Erythroblast (primary cell): ENCODE measurements at places on chromosomes 1 and 21.

DNA sequence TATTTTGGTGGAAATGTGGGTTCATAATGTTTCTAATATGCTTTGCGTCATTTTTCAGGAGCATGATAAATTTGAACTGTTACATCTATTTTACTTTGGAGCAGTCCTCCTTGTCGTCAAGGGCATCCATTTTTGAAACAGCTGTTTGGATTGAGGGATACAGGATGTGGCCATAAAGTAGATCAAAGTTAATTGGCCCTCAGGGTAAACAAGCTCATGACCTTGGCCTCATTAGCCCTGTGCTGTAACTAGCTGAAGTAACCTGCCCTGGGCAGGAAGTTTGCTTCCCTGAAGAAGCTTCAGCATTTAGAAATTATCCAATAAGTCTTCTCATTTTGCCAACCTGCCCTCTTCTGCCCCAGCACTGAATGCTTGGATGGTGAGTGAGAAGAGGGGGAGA, 24.8 kb upstream of the RGL1 start:
- DNase-seq = no peak

GRCh38 chr1:109975718-109976117, 8.8 kb upstream of the AHCYL1 start:
- DNase-seq = no peak

DNA sequence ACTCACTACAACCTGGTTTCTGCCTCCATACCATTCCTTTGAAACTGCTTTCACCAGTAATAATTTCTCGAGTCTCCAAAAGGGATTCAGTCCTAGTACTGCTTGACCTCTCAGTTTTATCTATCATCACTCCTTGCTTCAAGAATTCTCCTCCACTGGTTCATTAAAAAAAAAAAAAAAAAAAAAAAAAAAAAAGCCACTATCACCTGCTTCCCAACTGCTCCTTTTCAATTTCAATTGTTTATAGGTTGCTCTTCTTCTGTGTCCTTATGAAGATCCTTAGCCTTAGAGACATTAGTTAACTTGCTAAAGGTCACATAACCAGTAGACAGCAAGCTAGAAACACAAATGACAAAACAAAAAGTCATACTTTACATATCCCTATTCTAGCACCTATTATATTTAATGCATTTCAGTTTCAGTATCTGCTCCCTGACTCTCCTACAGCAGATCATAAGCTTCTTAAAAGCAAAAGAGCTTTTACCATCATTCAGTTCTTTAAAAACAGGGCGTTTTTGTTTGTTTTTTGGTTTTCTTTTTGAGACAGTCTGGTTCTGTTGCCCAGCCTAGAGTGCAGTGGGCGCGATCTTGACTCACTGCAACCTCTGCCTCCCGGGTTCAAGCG, 7.1 kb downstream of the NRDC start:
- DNase-seq = no peak

GRCh38 chr1:209106237-209106741, 477.2 kb upstream of the CAMK1G start:
- no peak for DNase-seq

DNA sequence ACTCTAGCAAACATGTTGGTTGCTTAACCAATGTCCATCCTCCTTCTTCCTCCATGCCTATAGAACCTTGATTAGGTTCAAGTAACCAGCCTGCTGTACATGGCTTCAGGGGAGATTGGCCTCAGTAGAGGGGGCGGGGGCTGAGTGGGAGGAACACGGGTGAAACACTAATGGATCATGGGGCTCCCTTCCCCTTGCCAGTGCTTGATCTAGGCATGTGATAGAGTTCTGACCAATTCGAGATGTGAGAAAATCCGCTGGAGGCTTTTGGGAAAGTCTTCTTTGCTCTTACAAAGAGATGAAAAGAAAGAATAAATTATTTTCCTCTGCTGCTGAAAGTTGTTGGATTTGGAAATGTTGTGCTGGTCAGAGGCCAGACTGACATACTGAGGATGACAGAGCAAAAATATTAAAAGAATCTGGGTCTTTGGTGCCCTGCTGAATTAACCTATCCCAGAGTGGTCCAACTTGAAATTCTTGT, 5.2 kb upstream of the OTUD7B start:
- no peak for DNase-seq

DNA sequence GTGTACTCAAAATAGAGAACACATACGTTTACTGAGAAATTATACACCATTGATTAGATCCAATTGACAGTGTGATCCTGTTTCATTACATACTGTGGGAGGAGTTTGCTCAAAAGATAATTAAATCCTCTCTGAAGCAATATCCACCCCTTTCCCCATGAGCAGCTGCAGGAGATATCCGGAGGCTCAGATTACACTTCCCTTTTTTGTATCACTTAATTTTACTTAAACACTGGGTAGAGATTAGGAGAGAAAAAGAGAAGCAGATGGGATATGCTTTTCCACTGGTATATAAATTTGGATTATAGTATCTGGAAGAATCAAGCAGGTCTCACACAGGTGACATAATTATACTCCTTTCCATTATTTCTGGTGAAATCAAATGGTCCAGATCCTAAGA, 333.3 kb upstream of the ZRANB2 start:
- no peak for DNase-seq

GRCh38 chr1:152657677-152658076, 5.5 kb upstream of the LCE2D start:
- no peak for DNase-seq

DNA sequence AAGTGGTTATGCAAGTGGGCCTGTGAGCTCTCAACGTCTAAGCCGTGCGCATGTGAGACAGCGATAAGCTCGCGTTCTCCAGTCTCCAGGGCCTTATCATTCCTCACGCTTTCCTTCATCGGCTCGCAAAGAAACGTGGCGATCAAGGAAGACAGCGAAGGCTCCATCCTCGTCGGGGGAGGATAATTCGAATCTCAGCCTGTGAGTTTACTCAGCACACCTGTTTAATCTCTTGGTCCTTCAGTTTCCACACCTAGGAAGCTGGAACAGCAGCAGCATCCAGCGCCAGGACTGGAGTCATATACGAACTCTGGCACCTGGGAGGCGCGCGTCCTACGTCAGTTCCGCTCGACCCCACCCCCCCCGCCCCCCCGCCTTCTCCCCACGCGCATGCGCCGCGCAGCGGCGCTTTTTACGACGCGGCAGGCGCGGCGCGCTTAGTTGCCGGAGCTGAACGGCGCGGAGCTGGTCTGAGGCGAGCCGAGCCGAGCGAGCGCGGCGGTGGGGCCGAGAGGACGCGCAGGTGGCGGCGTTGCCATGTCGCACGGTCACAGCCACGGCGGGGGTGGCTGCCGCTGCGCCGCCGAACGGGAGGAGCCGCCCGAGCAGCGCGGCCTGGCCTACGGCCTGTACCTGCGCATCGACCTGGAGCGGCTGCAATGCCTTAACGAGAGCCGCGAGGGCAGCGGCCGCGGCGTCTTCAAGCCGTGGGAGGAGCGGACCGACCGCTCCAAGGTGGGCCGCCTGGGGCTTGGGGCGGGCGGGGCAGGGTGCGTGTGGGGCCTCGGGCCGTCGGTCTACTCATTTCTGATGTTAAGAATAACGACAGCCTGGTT, at the start of gene PITHD1:
Gene PITHD1, plus strand, starts transcription at position 440 of the 836 bp plus-strand sequence. Its CDS starts 98 bp downstream, at position 538.
- DNase-seq = peak; percentile 97

GRCh38 chr1:156154317-156154749, 948 bp downstream of the SEMA4A start:
- DNase-seq = peak; percentile 30

- DNase-seq = no peak
These were observed 16.4 kb downstream of the PLPP3 start for GRCh38 chr1:56562891-56563452.

DNA sequence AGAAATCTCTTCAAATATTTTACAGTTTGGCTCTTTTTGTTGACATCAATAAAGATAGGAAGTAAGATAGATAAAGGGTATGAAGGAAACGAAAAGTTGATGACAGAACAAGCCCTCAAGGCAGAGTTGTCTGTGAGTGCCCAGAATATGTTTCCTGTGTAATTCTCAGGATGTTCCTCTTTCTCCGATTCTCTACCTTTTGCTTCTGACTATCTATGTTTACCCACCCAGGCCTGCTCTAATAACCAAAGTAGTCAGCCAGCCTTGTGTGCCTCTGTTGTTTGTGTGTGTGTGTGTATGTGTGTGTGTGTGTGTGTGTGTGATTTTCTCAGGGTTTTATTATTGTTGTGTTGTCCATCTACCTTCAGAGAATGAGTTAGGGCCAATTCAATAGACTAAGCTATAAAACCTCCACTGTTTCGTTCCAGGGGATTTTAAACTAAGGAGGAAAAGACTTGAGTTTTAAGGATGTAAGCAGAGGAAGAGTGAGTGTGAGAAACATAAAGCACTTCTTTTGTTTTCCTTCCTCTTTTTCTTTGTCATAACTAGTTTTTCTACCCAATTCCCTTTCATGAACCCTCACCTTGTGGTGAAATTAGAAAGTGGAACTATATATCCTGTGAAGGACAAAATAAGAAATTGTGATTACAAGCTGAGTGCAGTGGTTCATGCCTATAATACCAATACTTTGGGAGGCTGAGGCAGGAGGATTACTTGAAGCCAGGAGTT, 627.4 kb upstream of the NR5A2 start:
- DNase-seq = no peak

- DNase-seq = no peak
These were observed 34.7 kb downstream of the CDCA8 start for GRCh38 chr1:37726751-37727585.

- DNase-seq = peak; percentile 9
These were observed 42.8 kb downstream of the CNN3 start for GRCh38 chr1:94884106-94884505.

- DNase-seq = no peak
These were observed 29.6 kb downstream of the ZNF695 start for GRCh38 chr1:246978281-246978680.

- no peak for DNase-seq
These were observed 1.6 kb upstream of the PANK4 start for GRCh38 chr1:2528016-2528415.

GRCh38 chr21:26470351-26471098, 102.6 kb downstream of the CYYR1 start:
- DNase-seq = no peak

- peak; percentile 93 for DNase-seq
These were observed at the start of gene ZC3H12A for GRCh38 chr1:37474046-37474696. ZC3H12A (plus strand) TSS chr1:37474580; CDS start chr1:37475497, 917 bp downstream.

- DNase-seq = no peak
These were observed 136.1 kb downstream of the TNFSF18 start for GRCh38 chr1:172914501-172915144.

- no peak for DNase-seq
These were observed 107.9 kb upstream of the SERTAD4 start for GRCh38 chr1:210124736-210125135.

DNA sequence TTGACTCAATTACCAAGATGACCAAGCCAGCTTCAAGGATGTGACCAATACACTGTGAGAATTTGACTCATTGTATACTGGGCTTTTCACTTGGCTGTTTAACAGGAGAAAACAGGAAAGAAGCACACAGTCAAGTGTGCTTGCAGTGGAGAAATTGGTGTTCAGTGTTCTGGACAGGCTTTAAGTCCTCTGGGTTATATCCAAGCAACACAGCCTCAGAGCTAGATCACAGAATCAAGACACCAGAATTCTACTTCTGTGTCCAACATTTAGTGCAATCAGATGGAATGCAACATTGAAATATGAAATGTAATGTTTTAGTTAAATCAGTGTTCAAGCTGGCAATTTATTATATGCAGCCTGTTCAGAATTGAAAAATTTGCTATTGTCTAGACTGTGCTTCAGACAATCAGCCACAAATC, 694.4 kb downstream of the LTN1 start:
- DNase-seq = no peak

DNA sequence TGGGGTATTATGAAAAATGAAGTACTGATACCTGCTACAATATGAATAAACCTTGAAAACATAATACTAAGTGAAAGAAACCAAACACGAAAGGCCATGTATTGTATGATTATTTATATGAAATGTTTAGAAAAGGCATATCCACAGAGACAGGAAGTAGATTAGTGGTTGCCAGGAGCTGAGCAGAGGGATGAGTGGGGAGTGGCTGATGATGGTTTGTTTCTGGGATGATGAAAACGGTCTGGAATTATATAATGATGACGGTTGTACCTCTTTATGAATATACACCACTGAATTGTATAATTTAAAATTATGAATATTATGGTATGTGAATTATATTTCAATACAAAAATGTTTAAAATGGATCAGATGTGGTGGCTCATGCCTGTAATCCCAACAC, 63.8 kb upstream of the MPC2 start:
- DNase-seq = no peak

GRCh38 chr21:28253338-28253737, 739.3 kb downstream of the LTN1 start:
- DNase-seq = no peak

- DNase-seq = no peak
These were observed 411.3 kb downstream of the NPHP4 start for GRCh38 chr1:5580926-5581325.

DNA sequence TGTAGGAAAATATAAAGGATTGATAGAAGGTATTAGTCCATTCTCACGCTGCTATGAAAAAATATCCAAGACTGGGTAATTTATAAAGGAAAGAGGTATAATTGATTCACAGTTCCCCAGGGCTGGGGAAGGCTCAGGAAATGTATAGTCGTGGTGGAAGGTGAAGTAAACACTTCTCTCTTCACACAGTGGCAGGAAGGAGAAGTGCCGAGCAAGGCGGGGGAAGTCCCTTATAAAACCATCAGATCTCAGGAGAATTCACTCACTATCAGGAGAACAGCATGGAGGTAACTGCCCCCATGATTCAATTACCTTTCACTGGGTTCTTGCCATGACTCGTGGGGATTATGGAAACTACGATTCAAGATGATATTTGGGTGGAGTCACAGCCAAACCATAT, 1806.0 kb downstream of the MRPL39 start:
- DNase-seq = no peak

DNA sequence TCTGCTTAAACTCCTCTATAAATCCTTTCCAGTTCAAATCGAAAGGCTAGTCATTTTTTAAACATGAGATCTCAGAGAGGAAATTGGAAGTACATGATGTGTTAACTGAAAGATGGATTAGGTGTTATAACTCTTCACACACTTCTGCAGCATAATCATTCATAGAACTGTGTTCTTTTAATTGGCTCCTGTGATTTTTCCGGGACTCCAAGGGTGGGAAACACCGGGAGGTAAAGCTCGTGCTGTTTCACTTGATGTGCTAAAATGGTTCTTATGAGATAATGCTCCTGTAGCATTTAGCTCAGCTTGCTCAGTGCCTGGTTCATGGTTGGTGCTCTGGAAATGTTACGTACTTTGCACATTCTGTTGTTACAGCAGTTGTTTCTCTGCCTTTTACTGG, 40.2 kb downstream of the CC2D1B start:
- no peak for DNase-seq

GRCh38 chr1:81183051-81183450, 617.7 kb upstream of the ADGRL2 start:
- DNase-seq = no peak

- DNase-seq = no peak
These were observed 64.8 kb downstream of the ABCA4 start for GRCh38 chr1:94056171-94056570.

GRCh38 chr1:110682898-110683297, 8.2 kb upstream of the KCNA3 start:
- DNase-seq = no peak
